Stimulated activated CD8-positive, alpha-beta memory T cell treated with anti-CD3 and anti-CD28 coated beads, Interleukin-15, amount 100 ng/mL, for 24 hours (primary cell): ENCODE measurements at places on chromosomes 13 and 19.

- no peak for DNase-seq
Observed at GRCh38 chr19:36198119-36198518, 16.3 kb downstream of the ZNF565 start.

DNA sequence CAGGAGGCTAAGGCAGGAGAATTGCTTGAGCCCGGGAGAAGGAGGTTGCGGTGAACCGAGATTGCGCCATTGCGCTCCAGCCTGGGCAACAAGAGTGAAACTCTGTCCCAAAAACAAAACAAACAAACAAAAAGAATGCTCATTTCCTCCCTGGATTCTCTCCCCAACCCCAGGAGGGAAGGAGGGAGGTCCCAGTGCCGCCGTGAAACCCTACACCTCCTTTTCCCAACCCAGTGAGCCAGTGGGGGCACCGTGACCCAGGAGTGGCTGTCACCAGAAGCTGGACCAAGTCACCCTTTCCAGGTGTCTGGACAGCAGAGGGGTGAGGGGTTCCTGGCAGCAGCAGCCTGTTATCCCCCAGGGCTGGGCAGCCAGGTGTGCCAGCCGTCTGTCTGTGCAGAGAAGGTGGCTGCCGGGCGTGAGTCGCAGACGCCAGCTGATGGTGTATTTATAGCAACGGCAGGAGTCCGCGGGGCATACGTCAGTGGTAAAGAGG is 23.5 kb downstream of the NFIC start:
- no peak for DNase-seq

GRCh38 chr19:37655689-37656371 is 565 bp upstream of the ZFP30 start:
- peak; percentile 66 for DNase-seq

GRCh38 chr13:24173795-24174194 is 13.3 kb downstream of the SPATA13 start:
- DNase-seq = no peak

DNA sequence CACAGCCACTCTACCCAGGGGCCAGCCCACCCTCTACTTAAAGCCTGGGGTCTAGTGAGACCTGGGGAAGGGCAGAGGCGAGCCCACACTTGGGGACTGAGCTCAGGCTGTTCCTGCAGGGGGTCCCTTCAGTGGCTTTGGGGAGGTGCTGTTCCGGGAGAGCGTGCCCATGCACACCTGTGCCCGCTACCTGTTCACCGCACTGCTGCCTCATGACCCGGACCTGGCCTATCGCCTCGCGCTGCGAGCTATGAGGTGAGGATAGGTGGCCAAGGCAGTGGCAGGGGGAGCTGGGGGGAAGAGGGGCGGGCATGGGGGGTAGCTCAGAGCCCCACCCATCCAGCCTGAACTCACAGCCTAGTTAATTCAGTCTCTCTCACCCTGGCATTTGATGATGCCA is 24.0 kb downstream of the ZSWIM4 start:
- no peak for DNase-seq
